ENCODE measurements at places on chromosomes 5 and 9. TPM values are rescaled to one million over a fixed set of nuclear protein-coding genes. Genes with fewer than 3 reads are reported as not detected.

Gene PDZD2
- 4.3 TPM for total RNA-seq

- no peak for DNase-seq
Measured at GRCh38 chr5:133145436-133146170, 93.8 kb downstream of the HSPA4 start.

DNA sequence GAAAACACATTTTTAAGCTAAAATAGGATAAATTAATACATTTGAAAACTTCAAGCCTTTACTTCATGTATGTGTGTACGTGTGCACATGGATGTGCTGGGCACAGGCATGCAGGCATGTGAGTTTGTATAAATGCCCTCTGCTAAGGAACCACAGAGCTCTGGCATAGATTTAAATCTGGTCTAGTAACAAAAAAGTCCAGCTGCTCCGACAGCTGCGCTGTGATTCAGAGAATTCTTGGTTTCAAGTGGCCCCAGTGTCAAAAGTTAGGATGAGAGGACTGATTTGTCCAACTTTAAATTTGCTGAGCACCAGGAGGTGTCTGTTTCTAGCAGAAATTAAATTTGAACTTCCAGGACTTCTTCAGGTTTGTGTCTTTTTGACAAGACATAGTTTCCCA, 203.7 kb upstream of the TUT7 start:
- no peak for DNase-seq

- no peak for DNase-seq
Measured at GRCh38 chr9:80890124-80890523, 799.2 kb downstream of the TLE1 start.

GRCh38 chr5:158953929-158954534, 145.7 kb downstream of the EBF1 start:
- no peak for DNase-seq

GRCh38 chr5:118095115-118095514, 893.2 kb downstream of the DTWD2 start:
- DNase-seq, result no peak

GRCh38 chr5:1464096-1464446, 18.8 kb upstream of the SLC6A3 start:
- DNase-seq, result no peak
